Spinal cord (tissue), 10 donors: ENCODE measurements at places on chromosomes 12 and 14.

DNA sequence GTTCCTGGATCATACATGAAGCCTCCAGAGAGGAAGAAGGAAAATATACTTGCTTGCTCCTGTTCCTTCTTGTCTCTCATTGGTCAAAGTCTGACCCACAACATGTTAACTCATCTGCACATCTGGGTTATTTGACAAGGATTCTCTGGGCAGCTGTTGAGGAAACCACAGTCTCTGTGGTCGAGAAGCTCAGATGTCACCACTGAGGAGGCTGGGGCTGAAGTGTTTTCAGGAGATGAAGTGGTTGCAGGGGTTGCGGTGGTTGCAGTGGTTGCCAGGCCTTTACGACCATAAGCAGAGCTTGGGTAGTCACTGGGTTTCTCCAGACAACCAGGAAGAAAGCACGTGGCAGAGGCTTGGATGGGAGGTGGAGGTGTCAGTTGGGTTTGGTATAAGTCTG is 265.0 kb upstream of the LRIG3 start:
- DNase-seq: no peak

GRCh38 chr14:75084513-75084912 is 15.1 kb downstream of the ZC2HC1C start:
- no peak for DNase-seq

DNA sequence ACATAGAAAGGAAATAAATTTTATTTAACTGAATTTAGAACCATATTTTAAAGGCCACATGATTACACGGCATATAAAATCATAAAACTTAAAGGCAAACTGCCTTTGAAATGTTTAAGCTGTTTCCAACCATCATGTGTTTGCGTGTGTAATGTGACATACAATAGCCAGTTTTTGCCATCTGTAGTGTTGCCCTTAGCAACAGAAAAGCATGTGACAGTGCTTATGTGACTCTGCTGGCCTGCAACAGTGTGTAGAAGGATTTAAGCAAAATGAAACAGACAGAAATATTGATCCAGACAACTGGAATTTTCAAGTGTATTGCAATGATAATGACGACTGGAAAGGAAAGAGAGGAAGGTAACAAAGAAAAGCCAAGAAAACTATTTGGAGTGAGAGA is 49.5 kb downstream of the TSPAN19 start:
- peak; percentile 31 for DNase-seq

GRCh38 chr12:115051378-115051777 is 367.4 kb upstream of the TBX3 start:
- DNase-seq: no peak

- DNase-seq: no peak
These were observed 12.9 kb upstream of the OXA1L start for GRCh38 chr14:22753586-22753985.

GRCh38 chr12:26100666-26101349 is 24.0 kb downstream of the BHLHE41 start:
- DNase-seq: no peak

GRCh38 chr14:25406818-25407217 is 356.9 kb upstream of the STXBP6 start:
- DNase-seq: no peak

GRCh38 chr12:47361389-47362021 is 281.7 kb upstream of the AMIGO2 start:
- DNase-seq: no peak

- DNase-seq: no peak
These were observed 54.0 kb downstream of the PRIMA1 start for GRCh38 chr14:93734086-93734822.

DNA sequence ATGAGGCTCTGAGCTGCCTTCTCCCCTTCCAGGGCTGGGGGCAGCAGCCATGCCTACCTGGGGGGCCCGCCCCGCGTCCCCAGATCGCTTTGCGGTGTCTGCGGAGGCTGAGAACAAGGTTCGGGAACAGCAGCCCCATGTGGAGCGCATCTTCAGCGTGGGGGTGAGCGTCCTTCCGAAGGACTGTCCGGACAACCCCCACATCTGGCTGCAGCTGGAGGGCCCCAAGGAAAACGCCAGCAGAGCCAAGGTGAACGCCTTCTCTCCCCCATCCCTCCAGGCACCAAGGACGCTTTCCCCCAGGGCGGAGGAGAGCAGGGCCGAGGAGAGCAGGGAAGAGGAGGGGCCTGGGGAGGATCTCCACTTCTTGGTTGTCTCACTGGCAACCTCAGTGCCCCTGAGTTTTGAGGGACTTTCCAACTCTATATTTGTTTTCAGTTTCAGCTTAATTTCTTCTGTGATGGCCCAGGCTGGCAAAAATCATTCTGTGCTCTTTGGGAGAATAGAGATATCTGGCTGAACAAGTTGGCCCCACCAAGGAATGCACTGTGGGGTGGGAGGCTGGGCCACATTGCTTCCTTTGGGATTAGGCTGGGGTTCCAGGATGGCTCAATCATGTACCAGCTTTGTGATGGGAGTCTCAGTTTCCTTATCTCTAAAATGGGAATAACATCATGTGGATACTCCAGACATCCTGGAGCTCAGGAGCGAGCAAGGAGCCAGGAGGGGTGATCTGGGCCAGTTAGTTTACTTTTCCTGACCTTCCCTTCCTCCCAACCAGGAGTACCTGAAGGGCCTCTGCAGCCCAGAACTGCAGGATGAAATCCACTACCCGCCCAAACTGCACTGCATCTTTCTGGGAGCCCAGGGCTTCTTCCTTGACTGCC is 1.2 kb downstream of the KHNYN start:
- DNase-seq: no peak

- no peak for DNase-seq
These were observed 512.1 kb downstream of the AACS start for GRCh38 chr12:125577334-125577733.

DNA sequence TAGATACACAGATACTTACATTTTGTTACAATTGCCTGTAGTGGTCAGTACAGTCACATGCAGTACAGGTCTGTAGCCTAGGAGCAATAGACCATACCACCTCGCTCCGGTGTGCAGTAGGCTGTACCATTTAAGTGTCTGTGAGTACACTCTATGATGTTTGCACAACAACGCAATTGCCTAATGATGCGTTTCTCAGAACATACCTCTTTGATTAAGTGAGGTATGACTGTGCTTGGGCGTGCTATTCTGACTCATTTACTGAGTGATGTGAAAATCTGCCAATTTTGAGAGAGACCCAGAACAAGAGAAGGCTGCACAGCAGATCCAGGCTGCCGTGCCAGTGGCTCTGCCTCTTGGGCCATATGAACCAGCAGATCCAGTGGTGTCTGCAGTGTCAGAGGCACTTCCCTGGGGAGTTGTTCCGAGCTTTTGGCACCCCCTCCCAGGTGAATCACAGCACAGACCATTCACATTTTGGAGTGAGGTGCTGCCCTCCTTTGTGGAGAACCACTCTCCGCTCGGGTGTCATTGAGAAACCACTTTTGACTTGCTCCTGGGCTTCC is 20.4 kb downstream of the DLK1 start:
- DNase-seq: no peak

DNA sequence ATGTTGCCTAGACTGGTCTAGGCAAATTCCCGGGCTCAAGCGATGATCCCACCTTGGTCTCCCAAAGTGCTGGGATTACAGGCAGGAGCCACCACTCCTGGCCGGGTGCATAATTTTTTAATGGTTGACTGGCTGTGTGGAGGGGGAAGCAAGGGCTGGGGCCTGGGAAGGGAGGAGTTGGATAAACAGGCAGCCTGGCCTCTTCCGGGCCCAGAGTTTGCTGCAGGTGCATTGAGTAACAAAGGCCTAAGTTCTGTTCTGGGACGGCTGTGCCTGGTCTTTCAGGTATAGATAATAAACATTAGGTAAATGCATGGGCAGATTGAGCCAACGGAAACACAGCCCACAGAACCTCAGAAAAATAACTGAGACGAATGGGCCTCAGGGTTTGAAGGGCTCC is 191.3 kb upstream of the TBX3 start:
- no peak for DNase-seq

GRCh38 chr14:31257244-31257553 is 49.6 kb upstream of the HECTD1 start:
- DNase-seq: no peak

DNA sequence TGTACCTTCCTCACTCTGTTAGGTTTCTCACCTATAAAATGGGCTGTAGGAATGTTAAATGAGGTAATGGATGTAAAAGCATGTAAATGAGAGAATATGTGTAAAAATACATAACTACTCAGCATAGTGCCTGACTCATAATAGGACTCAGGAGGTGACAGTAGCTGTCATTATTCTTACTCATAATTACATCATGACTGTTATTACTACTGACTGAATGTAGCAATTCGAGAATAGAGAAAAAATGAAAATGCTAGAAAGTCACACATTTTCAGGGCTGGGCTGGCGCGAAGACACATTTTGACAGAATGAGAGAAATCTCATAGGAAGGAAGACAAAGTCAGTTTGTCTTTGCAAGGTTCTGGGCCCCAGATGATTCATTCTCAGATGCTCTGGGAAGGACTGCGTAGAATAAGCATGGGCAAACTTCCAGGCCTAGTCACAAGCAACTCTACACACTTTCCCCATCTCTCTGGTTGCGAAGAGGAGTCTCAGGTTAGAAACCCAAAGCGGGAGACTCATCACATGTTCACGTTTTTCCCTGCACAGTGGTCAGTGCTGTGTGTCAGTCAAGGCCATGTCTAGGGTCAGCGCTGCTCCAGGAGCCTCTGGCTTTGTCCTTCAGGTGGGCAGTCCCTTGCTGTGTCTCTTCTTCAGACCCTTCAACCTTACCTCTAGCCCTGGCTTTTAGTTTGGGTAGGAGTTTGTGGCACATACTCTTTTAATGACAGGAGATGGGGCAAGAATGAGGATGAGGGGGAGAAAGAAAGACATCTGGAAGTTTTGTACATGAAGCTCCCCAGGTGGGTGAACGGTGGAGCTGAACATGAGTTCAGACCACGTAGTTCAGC is 8.4 kb downstream of the GPRC5A start:
- no peak for DNase-seq
